ENCODE measurements at places on chromosomes 2 and 18. TPM values are rescaled to one million over a fixed set of nuclear protein-coding genes. Genes with fewer than 3 reads are reported as not detected.

Gene IL18RAP
- total RNA-seq = not detected

DNA sequence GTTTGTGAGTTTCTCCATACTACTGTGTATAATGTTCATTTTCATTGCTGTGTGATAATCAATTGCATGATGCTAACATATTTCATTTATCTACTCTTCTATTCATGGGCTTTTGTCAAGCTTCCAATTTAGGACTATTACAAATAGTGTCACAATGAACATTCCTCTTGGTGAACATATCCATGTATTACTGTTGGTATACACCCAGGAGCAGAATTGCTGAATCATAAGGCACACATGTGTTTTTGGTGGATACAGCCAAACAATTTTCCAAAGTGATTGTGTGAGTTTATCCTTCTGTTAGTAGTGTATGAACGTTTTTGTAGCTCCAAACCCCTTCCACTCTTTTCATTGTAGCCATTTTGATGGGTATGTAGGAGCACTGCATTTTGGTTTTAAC lies 101.6 kb upstream of the COPS8 start:
- no peak overlapping the region for H3K27ac ChIP-seq
- no peak for DNase-seq
- H3K27me3 ChIP-seq = no peaks in the 10 kb centered on the region
- peaks cover 6% of the 10 kb centered on the region for H3K4me1 ChIP-seq
- no peak overlapping the region for H3K4me3 ChIP-seq
- no peaks in the 10 kb centered on the region for H3K36me3 ChIP-seq

Gene TXNDC2
- not detected for total RNA-seq

DNA sequence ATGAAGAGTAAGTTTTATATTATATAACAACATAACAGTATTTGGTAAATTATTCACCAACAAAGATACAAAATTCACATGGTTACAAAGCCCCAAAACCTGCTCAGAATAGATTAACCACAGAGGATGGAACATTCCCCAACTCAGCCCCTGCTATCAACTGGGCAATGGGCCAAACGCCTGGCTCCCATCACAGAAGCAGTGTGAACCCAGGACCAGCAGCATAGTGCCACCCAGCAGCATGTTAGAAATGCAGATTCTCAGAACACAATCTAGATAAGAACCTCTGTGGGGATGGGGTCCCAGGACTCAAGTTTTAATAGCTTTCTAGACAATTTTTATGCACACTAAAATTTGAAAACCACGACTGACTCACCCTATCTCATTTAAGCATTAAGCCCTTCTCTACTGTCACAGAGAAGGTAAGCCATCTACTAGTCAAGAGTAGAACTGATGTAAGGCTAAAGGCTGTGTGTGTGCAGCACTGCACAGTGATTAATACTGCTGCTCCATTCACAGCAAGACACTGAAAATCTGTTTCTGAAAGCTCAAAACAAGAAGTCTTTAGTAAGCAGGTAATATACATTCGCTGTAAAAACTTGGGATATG lies 15.2 kb downstream of the AFG3L2 start:
- H3K36me3 ChIP-seq = peaks cover 96% of the 10 kb centered on the region
- DNase-seq = no peak
- no peaks in the 10 kb centered on the region for H3K4me1 ChIP-seq

DNA sequence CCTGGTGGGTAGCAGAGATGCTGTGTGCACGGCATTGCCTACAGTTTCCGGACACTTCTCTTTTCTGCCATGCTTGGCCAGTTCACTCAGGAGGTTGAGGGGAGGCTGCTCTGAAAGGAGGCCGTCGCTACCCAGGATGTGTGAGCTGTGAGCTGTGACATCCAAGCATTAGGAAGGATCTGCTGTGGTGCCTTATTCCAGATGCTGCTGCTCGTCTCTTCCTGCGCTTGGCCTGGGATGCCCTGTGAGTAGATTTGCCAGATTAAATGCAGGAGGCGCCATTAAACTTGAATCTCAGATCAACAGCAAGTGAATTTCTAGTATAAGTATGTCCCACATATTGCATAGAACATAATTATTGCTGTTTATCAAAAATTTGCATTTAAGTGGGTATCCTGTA lies 124.2 kb upstream of the SIX3 start:
- H3K27me3 ChIP-seq = peaks cover 30% of the 10 kb centered on the region
- H3K4me3 ChIP-seq = no peak overlapping the region
- DNase-seq = no peak

DNA sequence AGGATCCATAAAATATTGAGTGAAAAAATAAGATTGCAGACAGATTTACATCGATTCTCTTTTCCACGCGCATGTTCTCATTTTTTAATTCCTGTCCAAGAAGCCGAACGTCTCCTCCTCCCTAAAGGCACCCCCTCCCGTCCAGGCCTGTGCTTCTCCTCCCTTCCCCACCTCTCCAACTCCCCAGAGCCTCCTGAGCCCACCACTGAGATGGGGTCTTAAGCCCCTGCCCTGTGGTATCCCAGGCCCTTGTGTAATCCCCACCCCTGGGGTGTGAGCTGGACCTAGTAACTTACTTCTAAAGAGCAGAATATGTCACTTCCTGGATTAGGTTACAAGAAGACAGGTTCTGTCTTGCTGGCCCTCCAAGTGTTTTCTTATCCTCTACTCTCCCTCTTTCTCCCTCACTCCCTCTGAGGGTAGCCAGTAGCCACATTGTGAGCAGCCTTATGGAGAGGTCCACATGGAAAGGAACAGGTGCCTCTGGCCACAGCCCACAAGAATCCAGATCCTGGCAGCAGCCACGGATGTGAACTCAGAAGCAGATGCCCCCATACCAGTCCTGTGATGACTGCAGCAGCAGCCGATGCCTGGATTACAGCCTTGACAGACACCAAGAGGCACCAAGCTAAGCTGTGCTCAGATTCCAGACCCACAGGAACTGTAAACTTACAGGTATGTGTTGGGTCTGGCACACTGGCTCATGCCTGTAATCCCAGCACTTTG lies 39.6 kb upstream of the OTOS start:
- no peaks in the 10 kb centered on the region for H3K4me1 ChIP-seq
- DNase-seq = peak; percentile 71
- H3K27me3 ChIP-seq = peaks cover 45% of the 10 kb centered on the region
- H3K4me3 ChIP-seq = no peak overlapping the region

- no peaks in the 10 kb centered on the region for H3K4me1 ChIP-seq
- no peak for DNase-seq
- H3K4me3 ChIP-seq = no peak overlapping the region
- H3K27ac ChIP-seq = no peak overlapping the region
These were observed 50.2 kb downstream of the CABYR start for GRCh38 chr18:24189007-24189528.

GRCh38 chr2:54455563-54456361 lies at the start of gene SPTBN1:
Gene SPTBN1 (plus strand): TSS chr2:54456327. CDS start chr2:54526419, 70,092 bp downstream.
- peaks cover 5% of the 10 kb centered on the region for H3K27me3 ChIP-seq
- H3K36me3 ChIP-seq = no peaks in the 10 kb centered on the region
- peaks cover 41% of the 10 kb centered on the region for H3K4me1 ChIP-seq
- H3K4me3 ChIP-seq = peak within 1 kb of the TSS; percentile 97

Gene CRIM1
- total RNA-seq = 162 TPM

Gene FBXO48
- total RNA-seq = 2.7 TPM
